ENCODE measurements at places on chromosomes 1 and 21. TPM values are rescaled to one million over a fixed set of nuclear protein-coding genes. Genes with fewer than 3 reads are reported as not detected.

The NBPF10 gene
- 1.4 TPM for total RNA-seq

The GPR25 gene
- not detected for total RNA-seq

The PTGFR gene
- total RNA-seq: not detected

GRCh38 chr21:16742131-16742641, 770.7 kb upstream of the CXADR start:
- no peak for DNase-seq

DNA sequence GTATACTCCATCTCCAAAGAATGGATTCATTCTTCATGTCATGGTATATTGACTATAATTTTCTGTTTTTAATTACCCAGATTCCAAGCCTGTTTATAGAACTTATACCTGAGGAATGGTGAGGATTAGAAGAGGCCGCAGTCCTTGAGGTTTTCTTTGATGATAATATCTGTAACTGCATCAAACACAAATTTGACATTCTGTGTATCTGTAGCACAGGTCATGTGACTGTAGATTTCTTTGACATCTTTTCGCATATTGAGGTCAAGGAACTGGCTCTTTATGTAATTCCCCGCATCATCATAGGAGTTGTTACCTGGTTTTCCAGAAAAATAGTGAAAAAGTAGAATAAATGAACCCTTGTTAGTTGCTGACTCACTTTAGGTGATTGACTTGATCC, 16.2 kb downstream of the GNAT2 start:
- no peak for DNase-seq

DNA sequence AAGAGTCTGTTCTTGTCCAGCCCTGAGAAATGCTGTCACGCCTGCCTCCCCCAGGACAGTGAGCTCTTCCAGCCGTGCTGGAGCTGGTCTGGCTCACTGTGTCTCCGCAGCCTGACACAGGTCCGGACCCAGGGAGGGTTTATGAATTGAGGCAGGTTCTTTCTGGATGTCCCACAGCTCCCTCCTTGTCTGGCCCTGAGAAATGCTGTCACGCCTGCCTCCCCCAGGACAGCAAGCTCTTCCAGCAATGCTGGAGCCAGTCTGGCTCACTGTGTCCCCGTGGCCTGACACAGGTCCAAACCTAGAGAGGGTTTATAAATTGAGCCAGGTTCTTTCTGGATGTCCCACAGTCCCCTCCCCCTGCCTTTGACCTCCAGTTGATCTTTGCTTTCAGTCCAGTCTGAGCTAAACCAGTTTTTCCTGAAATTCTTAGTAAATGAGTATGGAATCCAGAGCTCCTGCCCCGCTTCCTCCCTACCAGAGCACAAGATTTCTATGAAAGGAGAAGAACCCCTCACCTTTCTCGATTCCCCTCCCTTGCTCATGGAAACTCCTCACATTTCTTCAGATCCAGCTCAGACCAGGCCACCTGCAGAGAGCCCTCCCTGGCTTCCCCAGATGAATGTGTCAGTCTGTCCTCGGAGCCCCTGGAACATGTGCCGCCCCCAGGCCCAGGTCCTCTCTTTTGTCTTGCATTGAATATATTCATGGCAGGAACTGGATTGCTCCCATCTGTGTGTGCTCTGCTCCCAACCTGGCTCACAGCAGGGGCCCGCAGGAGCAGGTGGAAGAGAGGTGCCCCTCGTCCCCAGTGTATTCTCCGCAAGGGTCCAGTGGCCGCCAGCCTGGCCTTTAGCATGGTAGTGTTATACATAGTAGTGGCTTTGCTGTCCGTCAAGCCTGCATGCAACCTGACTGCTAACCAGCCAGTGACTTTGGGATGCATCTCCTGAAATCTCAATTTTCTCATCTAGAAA, 116.3 kb downstream of the EPHB2 start:
- DNase-seq: no peak

- no peak for DNase-seq
Measured at GRCh38 chr1:236204039-236204438, 61.7 kb downstream of the GPR137B start.

DNA sequence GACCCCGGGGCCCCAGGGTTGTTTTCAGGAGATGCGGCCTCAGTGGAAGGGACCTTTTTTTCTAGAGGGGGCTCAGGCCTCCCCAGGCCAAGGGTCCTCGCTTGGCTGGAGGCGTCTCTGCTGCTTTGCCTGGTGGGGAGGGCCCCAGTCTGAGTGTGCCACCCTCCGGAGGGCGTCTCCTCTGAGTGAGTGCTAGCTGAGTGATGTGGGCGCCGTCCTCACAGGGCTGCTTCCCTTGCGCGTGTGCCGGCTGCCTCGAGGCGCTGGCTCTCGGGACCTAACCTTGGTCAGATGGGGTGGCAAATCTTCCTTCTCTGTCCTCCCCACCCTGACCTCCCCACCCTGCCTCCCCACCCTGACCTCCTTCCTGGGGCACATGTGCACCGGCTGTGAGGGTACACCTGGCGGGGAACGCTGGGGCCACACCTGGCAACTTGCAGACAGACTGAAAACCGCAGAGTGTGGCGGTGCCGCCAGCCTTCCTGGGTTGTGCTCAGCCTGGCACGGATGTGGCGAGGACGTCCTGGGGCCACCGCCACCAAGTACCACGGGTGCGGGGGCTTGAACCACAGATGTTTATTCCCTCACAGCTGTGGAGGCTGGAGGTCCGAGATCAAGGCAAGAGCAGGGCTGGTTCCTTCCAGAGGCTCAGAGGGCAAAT, 93.0 kb upstream of the TTC34 start:
- DNase-seq: peak; percentile 27
